ENCODE measurements at places on chromosomes 1 and 21. TPM values are rescaled to one million over a fixed set of nuclear protein-coding genes. Genes with fewer than 3 reads are reported as not detected.

The COL9A2 gene
- polyA plus RNA-seq, result 1.7 TPM

GRCh38 chr1:241470361-241470760 lies 49.2 kb downstream of the FH start:
- DNase-seq, result no peak

DNA sequence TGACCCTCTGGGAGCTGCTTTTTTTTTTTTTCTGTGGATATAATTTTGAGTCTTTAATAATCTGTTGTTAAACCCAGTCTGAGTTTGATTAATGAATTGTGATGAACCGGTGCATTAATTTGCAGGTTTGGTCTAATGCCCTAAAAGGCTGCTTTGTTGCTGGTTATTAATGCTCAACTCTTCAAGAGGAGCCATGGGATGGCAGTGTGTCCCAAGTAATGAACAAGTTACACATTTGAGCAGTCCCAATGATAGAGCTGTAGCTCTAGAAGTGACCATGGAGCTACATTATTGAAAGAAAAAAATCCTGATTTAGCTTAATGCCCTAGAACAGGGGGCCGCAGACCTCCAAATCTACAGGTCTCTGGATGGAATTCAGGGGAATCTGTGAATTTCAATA lies 53.1 kb downstream of the RWDD3 start:
- DNase-seq, result no peak

The FCRL5 gene
- polyA plus RNA-seq, result not detected

- DNase-seq, result no peak
Measured at GRCh38 chr1:242745079-242745478, 220.6 kb upstream of the PLD5 start.

The EPHB2 gene
- 41.7 TPM for polyA plus RNA-seq

The TMIGD3 gene
- polyA plus RNA-seq, result 0.11 TPM

- DNase-seq, result peak; percentile 65
Measured at GRCh38 chr1:234722904-234723720, 113.1 kb upstream of the IRF2BP2 start.

GRCh38 chr1:40944841-40945430 lies 34.6 kb upstream of the CTPS1 start:
- peak; percentile 8 for DNase-seq

- DNase-seq, result no peak
Measured at GRCh38 chr1:46689897-46690296, 18.2 kb downstream of the TEX38 start.

DNA sequence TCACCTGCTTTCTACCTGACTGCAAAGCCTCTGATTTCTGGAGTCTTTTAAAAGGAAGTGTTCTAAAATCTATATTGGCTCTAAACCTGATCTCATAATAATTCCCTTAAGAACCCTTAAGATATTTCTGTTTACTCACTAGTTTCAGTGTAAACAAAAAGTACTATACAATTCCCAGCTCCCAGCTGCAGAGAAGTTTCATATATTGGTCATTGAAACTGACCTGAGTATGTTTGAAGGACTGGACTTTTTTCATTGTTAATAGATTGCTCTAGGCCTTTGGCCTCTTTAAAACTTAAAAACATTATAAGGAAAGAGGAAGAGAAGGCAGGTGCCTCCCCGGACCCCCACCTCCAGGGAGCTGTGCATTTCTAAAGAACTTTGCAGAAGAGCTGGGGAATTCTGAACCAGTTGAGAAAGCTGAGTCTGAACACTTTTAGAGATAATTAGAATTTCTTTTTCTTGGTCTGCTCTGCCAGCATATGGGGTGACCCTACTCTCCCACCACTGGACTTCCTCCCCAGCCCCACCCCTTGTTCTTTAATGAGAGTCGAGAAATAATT lies 23.7 kb downstream of the CLIC6 start:
- DNase-seq, result no peak

The S100A7 gene
- not detected for polyA plus RNA-seq

The CXADR gene
- polyA plus RNA-seq, result 0.99 TPM

GRCh38 chr1:25573591-25573930 lies 30.2 kb downstream of the LDLRAP1 start:
- DNase-seq, result no peak

DNA sequence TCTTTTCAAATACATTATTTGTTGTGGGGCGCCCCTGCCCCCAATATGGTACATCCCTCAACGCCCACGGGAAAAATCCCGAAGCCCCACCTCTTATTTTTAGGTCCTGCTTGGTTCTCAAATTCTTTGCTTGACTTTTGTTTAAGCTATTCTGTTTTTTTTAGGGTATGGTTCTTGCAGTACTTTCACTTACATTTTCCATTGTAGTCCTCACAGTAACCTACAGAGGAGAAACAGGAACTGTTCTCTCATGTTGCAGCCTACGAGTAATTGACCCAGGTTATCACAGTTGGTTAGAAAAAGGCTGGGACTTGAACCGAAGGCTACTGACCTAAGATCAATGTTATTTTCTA lies 697 bp upstream of the C21orf91 start:
- DNase-seq, result peak; percentile 53

The CRP gene
- not detected for polyA plus RNA-seq

DNA sequence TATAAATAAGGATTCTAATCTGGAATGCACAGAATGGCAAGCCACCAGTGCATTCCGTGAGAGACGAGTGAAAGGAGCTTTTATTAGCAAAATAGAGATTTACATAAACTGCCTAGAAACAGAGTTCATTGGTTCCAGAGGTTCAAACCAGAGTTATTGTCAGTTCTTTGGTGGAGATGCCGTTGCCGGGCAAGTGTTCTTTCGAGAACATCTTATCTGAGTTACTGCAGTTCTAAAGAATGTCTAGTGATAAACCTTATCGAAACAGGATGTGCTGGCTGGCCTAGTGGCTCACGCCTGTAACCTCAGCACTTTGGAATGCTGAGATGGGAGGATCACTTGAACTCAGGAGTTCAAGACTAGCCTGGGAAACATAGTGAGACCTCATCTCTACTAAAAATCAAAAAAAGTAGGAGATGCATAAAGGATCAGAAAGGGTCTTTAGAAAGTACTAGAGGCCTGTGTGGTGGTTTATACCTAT lies 19.9 kb upstream of the EVI5 start:
- peak; percentile 95 for DNase-seq

GRCh38 chr1:246197076-246197475 lies 310.0 kb downstream of the SMYD3 start:
- no peak for DNase-seq

DNA sequence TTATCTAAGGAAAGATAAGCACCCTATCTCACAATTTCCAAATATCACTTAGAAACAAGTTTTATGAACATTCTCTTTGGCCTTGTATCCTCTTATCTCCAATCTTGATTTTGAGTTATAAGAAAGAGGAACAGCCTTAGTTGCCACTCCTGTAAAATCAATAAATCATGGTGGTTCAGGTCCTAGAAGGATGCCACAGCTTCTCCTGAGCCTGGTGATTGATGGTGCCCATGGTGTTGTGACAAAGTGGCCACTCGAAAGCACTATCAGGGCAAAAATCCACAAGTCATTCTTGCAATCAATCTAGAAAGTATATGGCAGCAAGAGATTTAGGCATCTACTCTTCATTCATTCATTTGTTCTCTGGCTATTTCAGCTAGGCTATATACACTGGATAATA lies 27.8 kb downstream of the GBP6 start:
- no peak for DNase-seq

DNA sequence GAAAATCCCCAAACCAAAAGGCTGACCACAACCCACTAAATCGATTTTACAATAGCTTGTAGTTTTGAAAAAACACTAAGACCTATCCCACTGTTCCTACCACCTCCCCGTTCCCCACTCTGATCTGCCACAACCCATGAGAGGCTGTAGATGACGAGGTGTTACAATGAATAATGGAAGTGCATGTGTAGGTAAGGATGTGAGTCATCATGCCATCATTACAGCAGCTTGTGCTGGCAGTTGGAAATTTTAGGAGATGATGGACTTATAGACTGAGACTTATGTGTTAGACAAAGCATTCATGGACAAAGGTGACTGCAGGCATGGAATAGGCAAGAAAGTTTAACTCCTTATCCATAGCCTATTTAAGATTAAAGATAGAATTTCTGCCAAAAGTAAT lies 184.7 kb upstream of the CACYBP start:
- DNase-seq, result no peak

DNA sequence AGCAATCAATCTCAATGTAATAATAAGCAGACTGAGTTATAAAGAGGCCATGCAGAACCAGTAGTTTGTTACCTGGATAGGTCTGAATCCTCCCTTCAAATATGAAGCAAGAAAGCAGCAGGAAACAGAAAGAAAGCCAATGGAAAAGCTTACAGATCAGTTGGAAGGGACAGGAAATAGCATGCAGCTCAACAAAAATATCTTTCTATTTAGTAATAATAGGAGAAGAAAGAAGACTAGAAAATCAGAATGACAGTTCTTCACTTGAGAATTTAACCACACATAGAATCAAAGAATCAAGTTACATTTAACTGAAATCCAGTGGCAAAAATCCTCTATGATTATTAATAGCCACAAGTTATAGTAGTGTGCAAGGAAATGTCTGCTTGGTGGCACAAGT lies 194.4 kb downstream of the EIF4G3 start:
- DNase-seq, result no peak

- no peak for DNase-seq
Measured at GRCh38 chr21:34843562-34843961, 174.8 kb downstream of the CLIC6 start.

The GALNT2 gene
- 119 TPM for polyA plus RNA-seq

DNA sequence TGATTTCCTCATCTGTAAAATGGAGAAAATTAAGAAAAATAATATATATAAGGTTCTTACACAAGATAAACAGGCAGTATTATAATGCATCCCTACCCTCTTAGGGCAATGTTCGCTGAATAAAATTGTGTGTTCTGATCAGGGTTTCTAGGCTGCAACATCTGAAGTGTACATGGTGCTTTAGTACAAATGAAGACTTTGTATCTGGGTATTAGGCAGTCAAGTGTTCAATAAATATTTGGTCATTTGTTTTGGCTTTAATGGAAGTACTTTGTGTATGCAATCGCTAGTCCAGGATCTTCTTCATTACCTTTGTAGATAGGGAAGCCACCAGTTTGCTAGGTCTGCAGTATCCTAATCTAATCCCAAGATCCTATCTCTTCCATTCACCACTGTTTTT lies 28.1 kb downstream of the DNASE2B start:
- DNase-seq, result no peak

DNA sequence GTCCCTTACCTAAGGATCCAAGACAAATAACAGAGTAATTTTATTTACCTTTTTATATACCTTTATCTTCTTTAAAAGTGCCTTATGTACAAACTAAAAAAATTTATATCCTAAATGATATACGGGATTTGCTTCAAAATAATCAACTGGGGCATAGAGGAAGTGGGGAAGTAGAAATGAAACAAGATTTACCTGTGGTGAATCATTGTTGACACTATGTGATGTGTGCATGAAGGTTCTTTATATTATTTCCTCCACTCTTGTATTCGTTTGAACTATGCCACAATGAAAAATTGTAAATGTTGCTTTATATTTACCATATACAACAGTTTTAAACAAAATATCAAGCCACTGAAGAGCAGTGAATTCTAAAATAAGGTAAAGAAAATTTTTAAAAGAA lies 13.0 kb downstream of the RGS7 start:
- no peak for DNase-seq

The CRYBG2 gene
- not detected for polyA plus RNA-seq

The BRDT gene
- polyA plus RNA-seq, result not detected

GRCh38 chr1:40753142-40753882 lies 30.3 kb upstream of the KCNQ4 start:
- DNase-seq, result no peak

- no peak for DNase-seq
Measured at GRCh38 chr1:159872891-159873290, 10.4 kb upstream of the VSIG8 start.

DNA sequence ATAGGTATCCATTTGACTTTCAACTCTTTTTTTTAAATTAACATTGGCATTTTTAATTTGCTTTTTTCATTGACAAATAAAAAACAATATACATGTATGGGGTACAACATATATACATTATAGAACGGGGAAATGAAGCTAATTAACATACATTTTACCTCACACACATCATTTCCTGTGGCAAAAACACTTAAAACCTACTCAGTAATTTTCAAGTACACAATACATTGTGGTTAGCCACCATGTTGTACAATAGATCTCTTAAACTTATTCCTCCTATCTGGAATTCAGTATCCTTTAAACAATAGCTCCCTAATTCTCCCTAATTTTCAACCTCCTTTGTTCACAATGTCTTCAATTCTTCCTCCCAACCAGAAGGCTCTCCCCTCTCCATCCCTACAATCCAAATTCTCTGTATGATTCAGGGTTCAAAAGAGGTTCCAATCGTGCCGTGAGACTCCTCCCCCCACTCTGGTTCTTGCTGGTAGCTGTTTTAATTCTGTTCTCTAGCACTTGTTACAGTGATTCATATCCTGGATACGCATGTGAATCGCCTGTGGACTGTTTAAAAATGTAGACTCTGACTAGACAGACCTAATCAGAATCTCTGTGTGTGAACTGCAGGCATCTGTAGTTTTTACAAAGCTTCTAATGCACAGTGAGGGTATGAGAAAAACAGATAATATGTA lies 87.6 kb upstream of the DUSP10 start:
- peak; percentile 70 for DNase-seq

DNA sequence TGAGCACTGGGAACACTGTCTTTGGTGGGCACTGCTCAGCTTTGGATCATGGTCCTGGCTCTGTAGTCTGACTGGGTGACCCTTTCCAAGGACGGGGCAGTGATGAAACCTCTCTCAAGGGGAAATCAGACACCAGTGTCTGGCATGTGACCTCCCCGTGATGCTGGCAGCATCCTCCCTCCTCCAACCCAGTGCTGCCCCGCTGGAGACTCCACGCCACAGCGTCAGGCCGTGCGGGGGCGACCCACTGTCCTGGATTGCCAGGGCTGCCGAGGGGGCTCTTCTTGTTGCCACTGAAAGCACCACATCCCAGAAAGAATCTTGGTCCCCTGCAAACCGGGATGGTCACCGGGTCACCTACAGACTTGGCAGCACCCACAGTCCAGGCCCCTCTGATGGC lies 146.4 kb upstream of the ARHGEF16 start:
- no peak for DNase-seq

DNA sequence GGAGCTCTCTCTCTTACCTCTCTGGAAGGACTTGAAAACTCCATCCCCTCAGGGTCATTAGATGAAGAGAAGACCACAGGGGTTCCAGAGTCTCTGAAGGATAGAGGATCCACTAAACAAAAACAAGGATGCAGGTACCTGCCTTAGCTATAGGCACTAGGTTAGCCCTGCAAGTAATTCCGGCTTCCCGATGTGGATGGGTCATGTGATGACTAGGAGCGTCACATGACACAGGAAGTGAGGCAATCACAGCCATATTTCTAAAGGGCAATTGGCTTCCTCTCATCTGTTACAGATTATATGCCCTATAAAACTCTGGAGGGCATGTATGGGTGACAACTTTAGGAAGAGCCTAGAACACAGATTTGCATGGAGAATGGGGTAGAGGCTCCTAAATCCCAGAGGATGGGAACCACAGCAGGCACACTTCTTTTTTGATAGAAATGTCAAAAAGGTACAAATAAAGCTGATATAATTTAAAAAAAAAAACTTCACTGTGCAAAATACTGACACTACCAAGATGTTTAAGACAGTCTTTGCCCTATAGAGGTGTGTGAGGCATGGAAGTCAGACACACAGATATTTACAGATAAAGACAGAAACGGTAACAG lies 14.1 kb downstream of the ENTREP3 start:
- DNase-seq, result peak; percentile 59

- DNase-seq, result no peak
Measured at GRCh38 chr1:184824691-184825323, 70.1 kb upstream of the EDEM3 start.

All from AG04450 (cell line).